ENCODE measurements at places on chromosomes 12 and 14.

- DNase-seq, result no peak
These were observed 116.8 kb downstream of the GLT1D1 start for GRCh38 chr12:128970110-128970509.

GRCh38 chr12:26651566-26652188, 181.3 kb downstream of the ITPR2 start:
- peak; percentile 66 for DNase-seq

DNA sequence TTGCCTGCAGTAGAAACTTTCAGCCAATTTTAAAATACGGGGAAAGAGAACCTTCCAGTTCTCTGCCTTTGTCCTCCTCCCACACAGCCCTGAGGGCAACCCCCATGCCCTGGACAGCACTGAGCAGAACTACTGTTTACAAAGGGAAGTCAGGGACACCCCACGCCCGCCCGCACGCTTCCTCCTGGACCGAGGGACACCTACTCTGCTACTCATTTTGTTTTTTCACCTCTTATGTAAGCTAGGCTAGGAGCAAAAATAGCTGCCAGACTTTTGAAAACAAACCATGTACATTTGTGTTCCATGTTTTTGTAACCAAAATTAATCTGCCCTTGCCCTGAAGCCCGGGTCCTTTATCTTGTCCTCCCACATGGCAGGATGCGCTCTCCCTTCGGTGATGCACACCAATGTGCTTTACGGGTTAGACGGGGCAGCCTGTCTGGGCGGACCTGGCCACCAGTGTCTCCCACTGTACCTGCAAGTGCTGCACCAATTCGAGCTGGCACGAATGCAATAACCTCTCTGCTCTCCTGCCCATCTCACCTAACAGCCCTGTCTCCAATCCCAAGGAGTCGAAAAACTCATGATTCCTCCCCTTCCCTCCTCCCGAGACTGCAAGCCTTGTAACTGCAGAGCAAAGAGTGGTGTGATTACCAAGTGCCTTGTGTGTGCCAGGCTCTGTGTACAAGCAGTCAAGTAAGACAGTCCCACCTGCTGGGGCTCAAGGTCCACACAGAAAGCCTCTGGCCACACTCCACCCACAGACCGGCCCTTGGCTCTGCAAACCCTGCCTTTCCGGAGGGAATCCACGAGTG, 85.2 kb downstream of the CCDC88C start:
- DNase-seq, result no peak

GRCh38 chr12:25041006-25041741, 92.3 kb upstream of the BCAT1 start:
- DNase-seq, result no peak

- no peak for DNase-seq
These were observed 337.2 kb downstream of the RPS29 start for GRCh38 chr14:49249022-49249421.

Data from ureter (tissue), 1 donor.